NCI-H187 treated with DMSO at 0.1 percent for 48 hours (cell line): ENCODE measurements at places on chromosomes 2 and 18.

DNA sequence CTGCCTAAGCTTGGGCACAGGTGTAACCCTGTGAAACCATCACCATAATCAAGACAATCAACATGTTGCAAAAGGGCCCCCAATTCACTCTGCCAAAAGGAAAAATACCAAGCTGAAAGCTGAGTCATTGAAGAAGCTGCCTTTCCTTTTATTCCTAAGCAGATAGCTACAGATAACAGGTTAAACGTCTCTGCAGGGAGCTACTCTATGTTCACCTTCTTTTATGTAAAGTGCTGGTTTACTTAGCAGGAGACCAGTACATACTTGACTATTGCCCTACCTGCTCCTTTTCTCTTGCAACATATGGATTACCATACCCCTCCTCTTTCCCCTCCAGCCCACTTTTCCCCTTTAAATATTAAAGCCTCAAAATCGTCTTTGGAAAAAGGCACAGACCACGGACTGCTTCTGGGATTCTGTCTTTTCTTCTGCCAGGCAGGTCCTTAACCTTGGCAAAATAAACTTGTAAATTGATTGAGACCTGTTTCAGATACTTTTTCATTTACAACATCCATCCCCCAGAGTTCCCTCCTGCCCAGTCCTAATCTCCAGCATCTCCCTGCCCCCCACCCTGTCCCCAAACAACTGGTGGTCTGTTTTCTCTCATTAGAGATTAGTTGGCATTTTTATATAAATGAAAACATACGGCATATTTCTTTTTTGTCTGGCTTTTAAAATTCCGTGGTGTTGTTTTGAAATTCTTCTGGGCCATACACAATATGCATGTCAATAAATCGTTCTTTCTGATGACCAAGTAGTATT lies 37.8 kb upstream of the LDLRAD4 start:
- no peak for DNase-seq

GRCh38 chr2:241064008-241064801 lies 37.9 kb downstream of the MTERF4 start:
- DNase-seq: no peak

DNA sequence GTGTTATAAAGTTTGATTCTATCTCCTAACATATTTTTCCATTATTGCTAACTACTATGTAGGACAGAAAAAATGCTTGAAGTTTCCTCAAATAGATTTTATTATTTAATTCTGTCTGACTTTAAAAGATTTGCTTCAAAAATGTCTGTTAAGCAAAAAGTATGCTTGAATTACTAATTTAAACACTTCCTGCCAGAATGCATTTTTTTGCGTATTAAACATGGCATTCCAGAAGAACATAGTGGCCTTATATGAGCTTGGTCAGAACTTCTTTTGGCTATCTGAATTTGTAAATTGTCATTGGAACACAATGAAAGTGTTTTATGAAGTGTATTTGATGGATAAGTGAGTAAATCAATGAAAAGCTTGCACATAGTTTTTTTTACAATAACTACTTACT lies 37.8 kb downstream of the MBD5 start:
- no peak for DNase-seq

DNA sequence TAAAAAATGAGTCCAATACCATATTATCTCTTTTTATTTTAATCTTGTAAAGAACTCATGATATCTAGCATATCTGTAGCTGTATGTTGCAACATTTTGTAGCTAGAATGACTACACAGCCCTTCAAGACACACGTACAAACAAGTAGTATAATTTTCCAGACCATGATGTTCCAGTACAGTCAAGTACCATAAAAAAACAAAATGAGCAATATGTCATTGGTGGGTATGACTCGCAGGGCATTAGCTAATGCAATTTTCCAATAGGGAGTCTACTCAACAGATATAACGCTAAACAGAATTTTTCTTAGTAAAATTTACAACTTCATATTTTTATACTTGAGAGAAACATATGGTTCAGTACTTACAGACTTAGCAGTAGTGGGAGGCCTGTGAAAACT lies 53.6 kb upstream of the UGP2 start:
- DNase-seq: no peak

GRCh38 chr2:21676676-21677075 lies 552.9 kb downstream of the TDRD15 start:
- DNase-seq: no peak

DNA sequence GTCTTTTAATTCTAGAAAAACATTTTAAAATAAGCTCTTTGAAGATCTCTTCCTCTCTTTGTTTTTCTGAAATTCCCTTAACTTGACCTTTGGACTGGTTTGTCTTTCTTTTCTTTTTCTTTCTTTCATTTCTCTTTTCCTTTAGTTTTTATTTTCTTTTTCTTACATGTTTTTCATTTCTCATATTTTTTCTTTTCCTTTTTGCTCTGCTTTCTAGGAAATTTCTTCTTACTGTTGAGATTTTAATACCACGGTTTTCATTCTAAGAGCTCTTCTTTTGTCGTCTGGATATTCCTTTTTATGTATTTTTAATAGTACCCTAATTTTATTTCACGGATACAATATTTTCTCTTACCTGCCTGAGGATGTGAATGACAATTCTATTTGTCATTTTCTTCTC lies 337.8 kb downstream of the AGPS start:
- no peak for DNase-seq

- DNase-seq: no peak
Measured at GRCh38 chr2:38991899-38992298, 102.2 kb downstream of the ARHGEF33 start.

- no peak for DNase-seq
Measured at GRCh38 chr2:70161069-70161534, 29.7 kb downstream of the C2orf42 start.

- no peak for DNase-seq
Measured at GRCh38 chr2:3079466-3079865, 298.2 kb downstream of the EIPR1 start.

GRCh38 chr2:241675885-241676284 lies 10.7 kb downstream of the DTYMK start:
- DNase-seq: no peak

DNA sequence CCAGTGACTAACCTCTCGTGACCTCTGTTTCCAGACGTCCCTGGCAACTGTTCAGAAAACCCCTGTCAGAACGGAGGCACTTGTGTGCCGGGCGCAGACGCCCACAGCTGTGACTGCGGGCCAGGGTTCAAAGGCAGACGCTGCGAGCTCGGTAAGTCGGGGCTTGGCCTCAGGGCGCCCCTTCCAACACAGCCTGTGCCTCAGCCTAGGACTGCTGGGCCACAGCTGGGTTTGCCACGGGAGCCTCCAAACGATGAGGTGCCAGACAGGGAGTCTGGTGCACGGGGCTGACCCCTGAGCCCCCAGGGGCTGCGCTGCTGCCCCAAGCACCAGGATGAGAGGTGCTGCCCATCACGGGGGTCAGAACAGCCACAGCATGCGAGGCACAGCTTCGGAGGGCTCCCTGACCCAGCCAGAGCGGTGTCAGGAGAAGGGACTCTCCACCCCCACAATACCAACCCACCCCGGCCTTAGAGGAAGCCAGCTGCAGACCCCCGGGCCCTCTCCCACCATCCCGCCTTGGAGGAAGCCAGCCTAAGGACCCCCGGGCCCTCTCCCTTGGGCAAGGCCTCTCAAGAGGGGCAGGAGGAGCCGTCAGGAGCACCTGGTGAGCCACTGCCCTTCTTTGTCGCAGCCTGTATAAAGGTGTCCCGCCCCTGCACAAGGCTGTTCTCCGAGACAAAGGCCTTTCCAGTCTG lies 20.3 kb downstream of the MTERF4 start:
- no peak for DNase-seq

DNA sequence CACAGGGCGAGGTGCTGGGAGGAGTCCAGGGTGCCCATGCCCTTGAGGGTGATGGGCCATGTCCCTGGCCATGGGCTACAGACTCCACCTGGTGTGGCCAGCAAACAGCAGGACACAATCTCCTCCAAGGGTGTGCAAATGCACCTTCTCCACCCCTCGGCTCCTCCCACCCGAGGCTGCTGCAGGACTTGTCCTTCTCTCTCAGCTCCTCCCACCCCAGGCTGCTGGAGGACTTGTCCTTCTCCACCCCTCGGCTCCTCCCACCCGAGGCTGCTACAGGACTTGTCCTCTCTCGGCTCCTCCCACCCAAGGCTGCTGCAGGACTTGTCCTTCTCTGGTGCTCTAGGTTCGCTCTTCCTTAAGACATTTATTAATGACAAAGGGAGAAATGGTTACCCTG lies 57.3 kb upstream of the SNTG2 start:
- DNase-seq: no peak

GRCh38 chr2:18833941-18834340 lies 244.6 kb upstream of the NT5C1B start:
- no peak for DNase-seq

DNA sequence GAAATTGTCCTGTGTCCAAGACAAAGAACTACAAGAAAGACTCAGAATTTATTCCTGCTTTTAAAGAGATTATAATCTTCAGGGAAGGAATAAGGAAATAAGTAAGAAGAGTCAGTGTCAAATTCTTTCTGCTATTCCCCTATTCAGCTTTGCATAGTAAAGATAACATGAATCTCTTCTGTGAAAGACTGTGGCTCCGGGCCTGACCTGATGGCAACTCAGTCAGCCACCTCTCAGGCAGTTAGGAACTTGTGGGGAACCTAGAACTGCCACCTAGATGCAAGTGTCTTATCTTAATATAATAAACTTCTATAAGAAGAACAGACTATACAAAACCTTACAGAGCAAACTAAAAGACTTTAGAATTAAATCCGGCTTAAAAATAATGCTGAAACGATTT lies 382.0 kb downstream of the RAD51AP2 start:
- DNase-seq: no peak
